ENCODE measurements at places on chromosomes 1 and 21.

DNA sequence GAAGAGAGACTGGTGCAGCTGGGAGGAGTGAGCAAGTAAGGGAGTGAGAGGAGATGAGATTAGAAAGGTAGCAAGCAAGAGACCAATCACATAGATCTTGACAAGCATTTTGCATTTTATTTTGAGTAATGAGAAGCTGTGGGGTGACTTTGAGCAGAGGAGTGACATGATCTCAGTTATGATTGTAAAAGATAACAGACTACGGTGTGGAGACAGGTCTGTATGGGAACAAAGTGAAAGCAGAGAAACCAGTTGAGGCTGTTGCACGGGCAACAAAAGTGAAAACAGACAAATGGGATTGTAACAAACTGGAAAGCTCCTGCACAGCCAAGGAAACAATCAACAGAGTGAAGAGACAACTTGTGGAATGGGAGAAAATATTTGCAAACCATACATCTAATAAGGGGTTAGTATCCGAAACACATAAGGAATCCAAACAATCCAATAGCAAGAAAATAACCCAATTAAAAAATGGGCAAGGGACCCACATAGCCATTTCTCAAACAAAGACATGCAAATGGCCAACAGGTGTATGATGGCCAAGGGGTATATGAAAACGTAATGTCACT lies 68.4 kb downstream of the SNRPE start:
- DNase-seq = no peak

- no peak for DNase-seq
These were observed 3.8 kb upstream of the LRRC8C start for GRCh38 chr1:89629146-89629545.

DNA sequence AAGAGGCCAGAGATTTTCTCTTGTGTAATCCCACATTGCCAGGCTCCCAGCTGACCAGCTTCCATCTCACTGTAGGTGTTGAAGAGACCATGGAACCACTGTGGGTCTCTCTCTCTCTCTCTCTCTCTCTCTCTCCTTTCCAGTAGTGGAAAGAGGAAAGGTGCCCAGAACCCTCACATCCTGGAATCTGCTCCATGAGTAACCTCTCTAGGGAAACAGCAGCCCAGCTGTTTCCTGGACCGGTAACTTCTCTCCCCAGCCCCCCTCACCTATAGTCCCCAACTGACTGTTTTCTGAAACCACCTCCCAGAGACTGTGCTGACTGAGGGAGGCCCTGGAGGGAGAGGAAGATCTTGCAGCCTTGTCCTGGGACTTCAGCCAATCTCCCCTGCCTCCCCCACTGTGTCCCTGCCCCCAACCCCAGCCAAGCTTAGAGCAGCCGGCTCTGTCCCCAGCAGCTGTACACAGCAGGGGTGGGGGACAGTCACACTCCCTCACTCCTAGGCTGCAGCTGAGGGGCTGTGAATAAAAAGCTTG lies 20.6 kb upstream of the SLC45A3 start:
- no peak for DNase-seq

DNA sequence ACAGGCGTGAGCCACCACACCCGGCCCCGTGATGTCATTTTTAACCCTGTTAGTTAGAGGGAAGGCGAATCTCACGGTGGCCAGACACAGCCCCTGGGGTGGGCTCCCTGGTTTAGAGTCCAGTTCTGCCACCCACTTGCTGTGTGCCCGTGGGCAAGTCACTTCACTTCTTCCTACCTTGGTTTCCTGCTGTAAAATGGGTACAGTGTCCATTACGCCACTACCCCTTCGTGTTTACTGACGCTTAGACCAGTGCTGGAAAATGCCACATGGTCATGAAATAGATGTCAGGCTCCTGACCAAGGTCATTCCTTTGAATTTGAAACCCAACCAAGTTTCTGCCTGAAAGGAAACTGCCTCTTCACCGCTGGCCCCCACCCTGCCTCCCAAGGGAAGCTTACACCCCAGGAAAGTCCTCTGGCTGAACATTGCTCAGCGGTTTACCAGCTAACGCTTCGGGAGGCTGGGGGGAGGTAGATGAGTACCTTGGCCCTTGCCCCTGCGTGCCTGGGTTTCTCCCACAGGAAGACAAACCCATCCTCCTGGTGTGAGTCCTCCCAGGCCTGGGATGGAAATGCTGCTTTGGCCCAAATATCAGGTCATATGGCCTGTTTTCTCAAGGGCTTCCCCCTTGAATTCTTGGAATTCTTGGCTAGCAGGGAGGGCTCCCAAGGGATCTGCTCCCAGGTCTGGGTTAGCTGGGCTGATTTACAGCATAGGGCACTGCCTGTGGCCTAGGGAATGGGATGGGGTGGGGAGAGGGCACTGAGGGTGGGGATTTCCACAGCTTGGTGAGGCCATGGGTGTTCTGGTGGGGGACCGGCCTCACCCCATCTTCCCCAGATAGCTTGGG lies 7.6 kb upstream of the AADACL4 start:
- DNase-seq = peak; percentile 84

GRCh38 chr1:59505596-59506028 lies 208.7 kb downstream of the FGGY start:
- no peak for DNase-seq

DNA sequence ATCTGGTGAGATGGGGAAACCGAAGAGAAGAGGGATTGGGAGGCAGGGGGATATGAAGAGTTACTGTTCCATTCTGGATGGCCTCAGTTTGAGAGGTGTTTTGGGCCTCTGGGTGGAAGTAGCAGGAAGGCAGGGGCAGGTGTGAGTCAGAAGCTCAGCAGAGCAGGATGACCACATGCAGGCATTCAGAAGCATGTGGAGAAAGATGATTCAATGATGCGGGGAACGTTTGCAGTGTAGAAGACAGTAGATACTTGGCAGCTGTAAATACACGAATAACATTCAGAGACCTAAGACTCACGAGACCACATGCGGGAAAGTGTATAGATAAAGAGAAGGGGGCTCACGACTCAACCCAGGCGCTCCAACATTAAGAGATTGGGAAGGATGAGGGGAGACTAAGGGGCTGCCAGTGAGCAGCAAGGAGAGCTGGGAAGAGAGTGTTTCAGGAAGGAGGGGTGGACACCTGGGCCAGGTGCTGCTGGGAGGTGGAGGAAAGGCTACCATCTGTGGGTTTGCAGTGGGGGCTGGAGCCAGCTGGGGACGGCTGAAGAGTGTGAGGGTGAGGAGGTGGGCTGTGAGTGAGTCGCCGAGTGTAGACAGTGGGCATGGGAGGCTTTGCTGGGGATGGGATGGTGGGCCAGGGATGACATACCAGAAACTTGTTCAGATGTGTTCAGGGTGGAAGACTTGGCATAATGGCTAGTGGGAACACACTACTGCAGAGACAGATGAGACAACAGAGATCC lies 5.8 kb upstream of the EPS8L3 start:
- DNase-seq = peak; percentile 16

GRCh38 chr1:200410566-200410878 lies 686 bp upstream of the ZNF281 start:
- DNase-seq = no peak

DNA sequence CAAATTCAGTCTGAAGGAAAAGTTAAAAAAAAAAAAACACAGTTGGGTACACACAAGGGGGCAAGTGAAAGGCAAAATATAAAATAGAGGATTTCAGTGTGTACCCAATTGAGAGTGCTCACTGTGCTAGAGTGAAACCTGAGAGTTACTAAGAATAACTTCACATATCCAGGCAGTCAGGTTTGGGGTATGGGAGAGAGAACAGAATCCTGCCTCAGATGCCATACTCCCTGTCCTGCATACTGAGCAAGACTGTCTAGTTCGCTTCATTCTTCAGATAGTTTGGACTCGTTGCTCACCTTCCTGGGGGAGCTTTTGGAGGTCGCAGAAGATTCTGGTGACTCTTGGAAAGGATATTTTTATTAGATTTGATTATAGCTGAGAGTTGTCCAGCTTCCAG lies 20.4 kb downstream of the CEP85 start:
- no peak for DNase-seq

DNA sequence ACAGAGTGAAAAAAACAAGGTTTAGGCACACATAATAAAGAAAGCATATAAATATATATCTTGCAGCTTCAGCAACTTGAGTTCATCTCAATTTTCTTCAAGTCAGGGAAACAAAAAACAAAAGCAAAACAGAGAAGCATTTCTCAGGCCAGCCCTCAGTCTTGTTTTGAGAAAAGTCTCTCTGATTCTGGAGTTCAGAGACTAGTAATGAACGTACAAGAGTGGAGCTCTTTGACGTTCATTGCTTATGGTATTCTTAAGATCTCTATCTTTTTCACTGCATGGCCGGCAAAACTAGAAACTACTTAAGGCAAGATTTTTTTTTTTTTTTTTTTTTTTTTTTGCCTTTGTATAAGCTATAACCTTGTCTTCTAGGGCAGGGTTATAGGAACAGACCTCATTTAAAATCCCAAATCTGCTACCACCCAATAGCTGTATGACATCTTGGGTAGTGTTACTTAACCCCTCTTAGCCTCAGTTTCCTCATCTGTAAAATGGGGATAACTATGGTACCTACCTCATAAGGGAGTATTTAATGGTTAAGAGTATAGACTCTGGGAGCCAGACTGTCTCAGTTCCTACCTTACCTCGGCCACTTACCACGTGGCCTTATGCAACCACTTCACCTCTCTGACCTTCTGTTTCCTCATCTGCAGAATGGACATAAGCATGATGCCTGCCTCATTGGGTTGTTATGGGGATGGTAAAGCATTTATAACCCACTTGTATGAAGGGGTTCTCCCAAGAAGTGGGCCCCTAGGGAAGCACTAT lies 33.6 kb downstream of the LMO4 start:
- no peak for DNase-seq

GRCh38 chr1:112383759-112384370 lies 12.1 kb upstream of the CTTNBP2NL start:
- DNase-seq = no peak

GRCh38 chr1:56712150-56712549 lies 67.0 kb downstream of the PRKAA2 start:
- DNase-seq = no peak

DNA sequence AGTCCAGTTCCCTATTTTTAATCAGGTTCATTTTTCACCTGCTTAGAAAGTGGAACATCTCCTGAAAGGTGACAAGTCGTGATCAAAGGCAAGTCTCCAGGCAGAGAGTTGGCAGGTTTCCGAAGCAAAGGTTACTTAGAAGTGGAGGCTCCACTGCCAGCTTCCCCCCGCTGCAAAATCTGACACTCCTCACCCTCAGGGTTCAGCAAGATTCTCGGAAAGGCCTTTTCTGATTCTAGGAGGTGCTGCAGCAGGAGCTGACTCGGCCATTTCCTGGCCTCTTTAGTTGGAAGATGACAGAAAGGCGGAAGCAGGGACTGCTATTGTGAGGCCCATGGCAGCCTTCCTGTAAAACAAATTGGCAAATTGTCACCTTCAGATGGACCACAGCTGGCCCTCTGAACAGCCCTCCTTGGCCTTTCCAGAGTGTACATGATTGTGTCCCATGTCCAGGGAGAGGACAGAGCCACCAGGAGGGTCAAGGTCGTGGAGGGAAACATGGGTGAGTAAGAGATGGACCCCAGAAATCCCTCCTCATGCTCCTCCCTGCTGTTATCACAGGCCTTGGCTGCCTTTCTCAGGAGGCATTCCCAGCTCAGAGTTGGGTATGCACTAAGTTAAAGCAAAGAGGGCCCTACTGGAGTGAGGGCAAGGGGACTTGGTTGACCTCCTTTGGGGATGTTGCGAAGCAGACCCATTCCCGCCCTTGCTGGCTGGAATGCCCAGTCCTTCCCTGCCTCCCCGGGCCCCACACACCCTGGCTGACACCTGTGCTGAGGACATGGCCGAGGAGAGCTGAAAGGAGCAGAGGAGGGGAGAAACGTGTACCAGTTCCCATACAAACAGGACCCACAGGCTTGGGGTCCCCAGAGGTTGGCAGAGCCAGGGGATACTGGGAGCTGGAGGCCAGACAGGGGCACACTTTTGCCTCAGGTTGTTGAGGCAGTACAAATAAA lies 115.5 kb upstream of the IRF2BP2 start:
- no peak for DNase-seq

DNA sequence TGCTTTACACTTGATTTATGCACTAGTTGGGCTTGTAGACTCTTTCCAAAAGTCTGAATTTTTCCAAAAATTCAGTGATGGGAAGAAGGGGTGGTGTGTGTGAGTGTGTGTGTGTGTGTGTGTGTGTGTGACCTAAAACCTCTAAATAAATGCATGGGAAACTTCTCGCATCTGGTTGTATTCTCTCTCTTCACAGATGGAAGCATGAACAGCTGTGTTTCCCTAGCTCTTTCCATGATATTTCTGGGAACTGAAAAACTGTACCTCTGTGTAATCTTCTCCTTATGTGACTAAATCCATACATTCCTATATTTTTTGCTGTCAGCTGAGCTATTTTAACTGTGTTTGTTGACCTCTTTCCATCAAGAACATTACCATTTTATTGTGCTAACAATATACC lies 26.2 kb upstream of the CYYR1 start:
- no peak for DNase-seq

- DNase-seq = no peak
These were observed 178.3 kb downstream of the TRABD2B start for GRCh38 chr1:47818682-47819573.

DNA sequence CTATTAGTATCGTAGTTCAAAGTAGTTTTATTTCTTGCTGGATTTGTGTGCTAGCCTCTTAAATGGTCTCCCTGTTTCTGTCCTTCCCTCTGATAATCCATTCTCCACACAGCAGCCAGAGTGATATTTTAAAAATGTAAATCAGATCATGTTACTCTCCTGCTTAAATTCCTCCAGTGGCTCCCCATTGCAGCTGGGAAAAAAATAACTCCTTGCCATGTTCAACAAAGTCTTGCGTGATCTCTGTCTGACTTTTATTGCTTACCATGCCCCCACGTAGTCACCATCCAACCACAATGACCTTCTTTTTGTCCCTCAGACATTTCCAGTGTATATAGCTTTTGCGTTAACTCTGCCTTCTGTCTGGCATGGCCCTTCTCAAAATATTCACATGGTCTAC lies 178.8 kb downstream of the FGGY start:
- no peak for DNase-seq

- no peak for DNase-seq
These were observed 12.7 kb upstream of the PARS2 start for GRCh38 chr1:54777011-54777410.

- no peak for DNase-seq
These were observed 117.7 kb upstream of the SLC44A3 start for GRCh38 chr1:94702442-94702815.

DNA sequence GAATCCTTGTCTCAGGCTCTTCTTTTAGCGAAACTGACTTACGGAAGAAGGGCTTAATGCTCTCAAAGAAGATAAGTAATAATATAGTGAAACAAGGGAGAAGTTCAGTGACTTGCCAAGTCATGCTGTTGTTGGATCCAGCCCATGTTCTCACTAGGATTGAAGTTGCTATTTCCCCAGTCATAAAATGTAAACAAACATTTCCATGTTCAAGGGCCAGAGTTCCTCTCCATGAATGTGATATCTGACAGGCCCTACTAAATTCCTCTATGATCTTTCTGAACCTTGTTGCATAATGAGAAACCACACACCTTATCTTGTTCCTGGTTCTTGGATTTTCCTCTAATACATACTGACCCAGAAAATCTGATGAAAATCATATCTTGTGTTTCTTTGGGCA lies 876.5 kb upstream of the B3GALT2 start:
- DNase-seq = no peak

Measured in T1000 (cell line).